ENCODE measurements at places on chromosomes 6 and 20.

- DNase-seq = peak; percentile 27
These were observed 149.9 kb downstream of the MMS22L start for GRCh38 chr6:97133067-97133466.

- DNase-seq = no peak
These were observed 92.9 kb upstream of the TOX2 start for GRCh38 chr20:43821795-43822194.

GRCh38 chr6:136351518-136352110 lies 62.0 kb upstream of the BCLAF1 start:
- no peak for DNase-seq

DNA sequence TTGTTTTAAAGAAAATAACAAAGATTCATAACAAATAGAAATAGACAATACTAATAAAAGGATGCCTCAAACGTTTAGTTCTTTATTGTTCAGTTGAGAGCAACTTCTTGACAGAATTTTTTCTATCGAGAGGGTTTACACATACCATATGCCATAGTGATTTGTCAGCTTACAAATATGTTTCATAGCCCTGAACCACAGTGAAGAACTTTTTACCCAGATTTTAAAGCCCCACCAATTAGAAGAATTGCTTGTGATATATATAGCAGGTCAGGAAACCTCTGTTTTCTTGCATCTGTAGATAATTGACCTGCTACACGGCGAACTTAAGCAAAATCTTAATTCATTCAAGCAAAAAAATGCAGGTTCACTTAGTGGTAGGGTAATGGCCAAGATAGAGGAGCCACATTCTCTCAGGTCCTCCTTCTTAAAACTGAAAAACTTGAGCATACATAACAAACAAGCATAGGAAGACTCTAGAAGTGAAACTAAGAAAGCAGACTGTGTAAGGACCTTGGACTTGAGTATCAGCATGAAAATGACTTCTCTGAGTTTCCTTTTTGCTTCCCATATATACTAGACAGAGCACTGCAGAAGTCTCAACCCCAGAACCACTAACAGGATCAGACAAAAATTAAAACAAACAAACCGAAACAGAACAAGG lies 39.5 kb downstream of the CRISP1 start:
- DNase-seq = no peak

DNA sequence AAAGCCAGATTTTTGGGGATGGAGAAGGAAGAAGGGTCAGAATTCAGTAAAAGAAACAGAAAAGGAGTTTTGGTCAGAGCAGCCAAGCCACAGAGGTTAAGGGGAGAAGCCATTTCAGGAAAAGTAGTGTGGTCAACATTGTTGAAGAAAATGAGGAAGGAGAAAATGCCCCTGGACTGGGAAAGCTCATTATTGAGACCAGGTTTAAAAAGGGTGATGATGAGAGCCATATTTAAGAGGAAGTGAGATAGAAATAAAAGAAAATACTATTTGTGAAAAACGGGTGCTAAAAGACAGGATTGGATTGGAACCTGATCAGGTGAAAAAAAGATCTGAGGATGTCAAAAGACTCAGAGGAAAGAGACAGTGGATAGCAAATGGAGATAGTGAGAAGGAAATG lies 75.8 kb downstream of the CEP162 start:
- DNase-seq = no peak

DNA sequence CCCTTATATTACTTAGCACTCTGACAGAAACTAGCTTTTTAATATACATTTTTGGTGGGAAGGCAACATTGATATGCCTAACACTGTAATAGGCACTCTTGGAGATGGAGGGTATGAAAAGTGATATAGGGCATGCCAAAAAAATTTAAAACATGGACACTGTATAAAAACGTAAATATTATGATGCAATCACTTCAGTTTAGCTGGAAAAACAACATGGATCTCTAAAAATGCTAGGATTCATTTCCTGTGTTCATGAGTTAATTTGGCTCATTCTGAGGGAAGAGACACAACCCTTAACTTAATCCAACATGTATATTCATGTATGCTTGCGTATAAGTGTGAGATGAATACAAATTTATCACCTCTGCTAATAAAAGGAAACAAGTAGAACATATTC lies 157.3 kb upstream of the TFAP2D start:
- DNase-seq = no peak

- DNase-seq = peak; percentile 67
These were observed 80.1 kb upstream of the ID4 start for GRCh38 chr6:19757036-19757435.

- DNase-seq = peak; percentile 70
These were observed 105.3 kb upstream of the BMP5 start for GRCh38 chr6:55980627-55981211.

- DNase-seq = no peak
These were observed 1.2 kb upstream of the SLC17A9 start for GRCh38 chr20:62951143-62951895.

DNA sequence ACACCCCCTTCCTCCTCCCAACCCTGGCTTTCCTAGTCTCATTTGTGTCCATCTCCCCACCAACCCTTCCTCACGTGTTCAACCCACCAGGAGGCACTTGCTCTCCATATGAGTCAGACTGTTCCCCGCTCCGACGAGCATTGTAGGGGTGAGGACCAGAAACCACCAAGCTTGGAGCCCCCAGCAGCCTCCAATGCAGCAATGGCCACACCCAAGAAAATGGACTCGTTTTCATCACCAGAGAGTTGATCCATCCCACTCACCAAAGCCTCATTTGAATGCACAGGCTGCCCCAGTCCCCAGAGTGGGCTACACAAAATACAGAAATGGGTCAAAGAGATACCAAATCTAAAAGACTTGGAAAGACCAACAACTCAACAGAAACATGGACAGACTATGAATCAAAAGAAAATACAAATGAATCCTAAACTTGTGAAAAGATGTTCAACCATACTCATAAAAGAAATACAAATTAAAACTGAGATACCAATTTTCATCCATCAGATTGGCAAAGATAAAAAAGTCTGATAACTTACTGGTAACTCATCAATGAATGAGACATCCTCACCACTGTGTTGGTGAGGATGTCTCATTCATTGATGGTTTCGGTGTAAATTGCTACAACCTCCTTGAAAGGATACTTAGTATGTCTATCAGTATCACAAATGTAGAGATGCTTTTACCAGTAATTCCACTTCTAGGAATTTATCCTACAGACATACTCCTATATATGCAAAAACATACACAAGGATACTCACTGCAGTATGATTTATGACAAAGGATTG lies 68.1 kb downstream of the TRERF1 start:
- DNase-seq = no peak

- peak; percentile 31 for DNase-seq
These were observed 6.7 kb downstream of the PRDM13 start for GRCh38 chr6:99613409-99613704.

DNA sequence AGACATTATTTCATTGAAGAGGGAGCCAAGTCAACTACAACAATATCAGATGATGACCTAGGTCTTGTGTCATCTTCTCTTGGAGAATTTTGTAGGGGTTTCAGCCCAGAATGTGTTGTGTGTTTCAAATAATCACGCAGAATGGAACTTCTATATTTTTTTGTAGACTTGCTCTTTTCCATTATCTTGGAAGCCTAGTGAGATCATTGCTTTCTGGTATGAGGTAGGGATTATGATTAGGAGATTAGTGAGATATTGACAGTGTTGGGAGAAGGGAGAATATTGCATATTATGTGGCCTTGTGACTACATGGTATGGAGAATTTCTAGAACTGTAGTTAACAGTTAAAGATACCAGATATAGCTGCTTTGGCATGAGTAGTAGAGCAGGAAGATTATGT lies 423.6 kb upstream of the PLCB4 start:
- DNase-seq = no peak

GRCh38 chr6:69555088-69555638 lies 241.6 kb downstream of the LMBRD1 start:
- DNase-seq = no peak

DNA sequence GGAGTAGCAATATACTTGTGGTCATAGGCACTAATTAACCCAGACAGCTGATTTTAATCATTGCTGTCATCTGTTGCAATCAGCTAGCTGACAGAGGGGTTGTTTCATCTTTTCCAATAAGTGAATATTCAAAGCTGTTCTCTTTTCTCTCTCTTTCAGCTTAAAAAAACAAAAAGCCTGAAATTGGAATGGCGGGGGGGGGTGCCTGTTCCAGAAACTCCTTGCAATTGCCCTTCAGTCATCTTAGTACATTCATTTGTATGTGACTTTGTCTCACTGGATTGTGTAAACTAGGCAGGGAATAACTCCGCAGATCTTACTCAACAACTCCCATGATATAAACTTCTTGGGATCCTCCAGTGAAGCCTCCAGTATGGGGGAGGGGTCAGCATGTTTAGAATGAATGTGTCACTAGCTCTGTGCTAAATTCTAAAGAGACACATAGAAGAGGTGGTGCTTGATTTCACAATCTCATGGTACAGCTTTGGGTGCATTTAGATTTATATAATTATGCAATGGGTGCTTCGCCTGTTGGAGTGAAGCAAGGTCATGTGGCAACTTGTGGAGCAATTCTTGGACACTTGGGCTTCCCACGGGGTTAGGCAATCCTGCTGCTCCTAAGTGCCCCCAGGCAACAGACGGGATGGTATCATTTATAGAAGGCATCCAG lies 40.1 kb downstream of the SLC24A3 start:
- peak; percentile 90 for DNase-seq

DNA sequence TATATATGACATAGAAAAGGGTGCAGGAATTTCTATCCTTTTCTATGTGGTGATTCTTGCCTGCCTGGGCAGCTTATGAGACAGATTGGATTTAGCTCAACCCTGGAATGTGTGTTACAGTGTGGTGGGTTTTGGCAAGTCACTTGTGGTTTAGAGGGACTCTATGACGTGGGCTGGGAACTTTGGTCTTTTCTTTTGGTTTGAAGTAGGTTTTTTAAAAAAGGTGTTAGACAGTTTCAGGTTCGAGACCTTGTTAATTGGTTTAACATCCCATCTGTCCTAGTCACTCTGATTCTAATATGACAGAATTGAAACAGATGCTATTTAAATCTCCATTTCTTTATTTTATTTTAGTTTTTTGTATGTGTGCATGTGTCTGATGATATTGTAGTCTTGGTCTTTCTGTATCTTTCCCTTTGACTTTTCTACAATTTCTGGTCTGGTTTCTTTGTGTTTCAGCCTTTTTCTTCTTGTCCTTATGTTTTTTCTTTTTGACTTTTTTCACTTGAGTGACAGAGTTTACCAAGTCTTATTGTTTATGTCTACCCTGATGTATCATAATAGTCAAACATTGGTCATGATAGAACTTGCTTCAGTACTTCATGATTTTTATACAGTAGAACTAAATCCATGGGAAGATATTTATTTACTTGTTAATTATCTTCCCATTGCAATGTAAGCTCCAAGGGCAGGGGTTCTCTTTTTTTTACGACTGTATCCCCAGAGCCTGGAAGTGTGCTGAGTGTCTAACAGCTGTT lies 174.3 kb downstream of the CDKAL1 start:
- no peak for DNase-seq

- peak; percentile 19 for DNase-seq
These were observed 16.7 kb downstream of the UNC5CL start for GRCh38 chr6:41022294-41022693.

- no peak for DNase-seq
These were observed 225.3 kb upstream of the CST7 start for GRCh38 chr20:24723647-24724352.

DNA sequence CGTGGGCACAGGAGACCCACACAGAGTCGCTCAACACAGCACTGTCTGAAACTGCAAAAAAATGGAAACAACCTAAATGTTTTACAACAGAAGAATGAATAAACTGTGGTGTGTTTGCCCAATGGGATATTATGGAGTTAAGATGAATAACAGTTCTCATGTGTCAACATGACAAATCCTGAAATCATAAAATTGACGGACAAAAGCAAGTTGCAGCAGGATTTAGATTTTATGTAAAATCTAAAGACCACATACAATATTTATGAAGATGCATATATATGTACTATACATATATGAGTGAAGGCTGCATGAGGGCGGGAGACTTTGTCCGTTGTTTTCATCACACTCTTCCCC lies 79.7 kb downstream of the GRM4 start:
- DNase-seq = no peak

DNA sequence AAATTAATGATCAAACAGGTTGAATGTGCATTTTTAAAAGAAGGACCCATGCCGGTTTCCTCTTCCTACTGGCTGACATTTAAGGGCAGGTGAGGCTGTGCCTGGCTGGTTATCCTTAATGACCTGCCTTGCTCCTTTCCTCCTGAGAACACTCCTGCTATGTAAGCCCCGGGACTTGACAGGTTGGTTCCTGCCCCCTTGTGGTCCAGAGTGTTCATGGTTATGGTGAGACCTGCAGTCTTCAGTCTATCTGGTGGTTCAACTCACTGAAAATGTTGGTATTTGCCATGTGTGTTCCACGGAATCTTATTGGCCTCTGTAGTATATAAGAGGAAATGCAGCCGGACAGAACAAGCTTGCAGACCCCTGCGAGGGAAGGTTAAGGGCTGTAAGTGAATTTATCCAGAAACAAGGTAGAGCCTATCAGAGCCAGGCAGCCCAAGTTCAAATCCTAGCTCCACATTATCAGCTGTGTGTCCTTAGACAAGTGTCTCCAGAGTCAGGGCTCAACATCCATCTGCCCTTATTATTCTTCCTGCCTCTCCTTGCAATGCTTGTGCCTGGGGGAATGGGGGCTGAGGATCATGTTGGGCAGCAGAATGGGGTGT lies 5.2 kb upstream of the BPIFA3 start:
- peak; percentile 49 for DNase-seq

DNA sequence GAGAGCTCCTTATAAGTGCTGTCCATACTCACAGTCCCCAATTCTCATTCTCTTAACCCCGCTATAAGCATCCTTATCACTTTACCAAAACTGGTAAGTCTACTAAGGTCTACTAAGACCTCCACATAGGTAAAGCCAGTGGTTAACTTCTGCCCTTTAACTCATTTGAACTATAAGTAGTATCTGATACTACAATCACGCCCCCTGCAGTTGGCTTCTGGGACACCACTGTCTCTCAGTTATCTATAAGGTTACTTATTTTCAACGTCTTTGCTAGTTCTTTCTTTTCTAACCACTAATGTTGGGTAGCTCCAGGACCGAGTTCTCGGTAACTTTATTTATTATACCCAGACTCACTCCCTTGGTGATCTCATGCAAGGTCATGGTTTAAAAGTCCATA lies 142.6 kb downstream of the ARHGAP18 start:
- peak; percentile 62 for DNase-seq

- no peak for DNase-seq
These were observed 19.9 kb upstream of the DSN1 start for GRCh38 chr20:36793294-36794115.

- DNase-seq = no peak
These were observed 2.4 kb upstream of the PKHD1 start for GRCh38 chr6:52089758-52090348.

GRCh38 chr6:46651006-46651405 lies 1.6 kb downstream of the CYP39A1 start:
- DNase-seq = no peak

GRCh38 chr6:45421709-45422502 lies 44.2 kb upstream of the SUPT3H start:
- peak; percentile 79 for DNase-seq

DNA sequence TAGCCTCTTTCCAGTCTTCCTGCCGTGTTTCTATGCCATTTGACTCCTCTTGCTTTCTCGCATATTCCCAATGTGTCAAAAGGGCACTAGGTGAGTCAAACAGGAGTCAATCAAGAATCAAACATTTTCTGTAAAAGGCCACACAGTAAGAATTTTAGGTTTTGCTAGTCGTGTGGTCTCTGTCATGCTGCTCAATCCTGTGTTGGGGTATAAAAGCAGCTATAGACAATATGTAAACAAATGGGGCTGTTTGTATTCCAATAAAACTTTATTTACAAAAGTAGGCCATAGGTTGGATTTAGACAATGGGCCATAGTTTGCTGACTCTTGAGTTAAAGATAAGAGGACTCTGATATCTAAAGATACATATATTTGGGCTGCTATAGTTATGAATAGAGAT lies 235.4 kb upstream of the BTBD3 start:
- no peak for DNase-seq
